ENCODE measurements at places on chromosomes 13 and 19.

GRCh38 chr19:19076476-19076875 is 12.7 kb downstream of the SLC25A42 start:
- DNase-seq = no peak

- no peak for DNase-seq
Measured at GRCh38 chr19:7980635-7981121, 24.8 kb downstream of the ELAVL1 start.

GRCh38 chr13:110616103-110617101 is 1.1 kb downstream of the NAXD start:
- DNase-seq = no peak

DNA sequence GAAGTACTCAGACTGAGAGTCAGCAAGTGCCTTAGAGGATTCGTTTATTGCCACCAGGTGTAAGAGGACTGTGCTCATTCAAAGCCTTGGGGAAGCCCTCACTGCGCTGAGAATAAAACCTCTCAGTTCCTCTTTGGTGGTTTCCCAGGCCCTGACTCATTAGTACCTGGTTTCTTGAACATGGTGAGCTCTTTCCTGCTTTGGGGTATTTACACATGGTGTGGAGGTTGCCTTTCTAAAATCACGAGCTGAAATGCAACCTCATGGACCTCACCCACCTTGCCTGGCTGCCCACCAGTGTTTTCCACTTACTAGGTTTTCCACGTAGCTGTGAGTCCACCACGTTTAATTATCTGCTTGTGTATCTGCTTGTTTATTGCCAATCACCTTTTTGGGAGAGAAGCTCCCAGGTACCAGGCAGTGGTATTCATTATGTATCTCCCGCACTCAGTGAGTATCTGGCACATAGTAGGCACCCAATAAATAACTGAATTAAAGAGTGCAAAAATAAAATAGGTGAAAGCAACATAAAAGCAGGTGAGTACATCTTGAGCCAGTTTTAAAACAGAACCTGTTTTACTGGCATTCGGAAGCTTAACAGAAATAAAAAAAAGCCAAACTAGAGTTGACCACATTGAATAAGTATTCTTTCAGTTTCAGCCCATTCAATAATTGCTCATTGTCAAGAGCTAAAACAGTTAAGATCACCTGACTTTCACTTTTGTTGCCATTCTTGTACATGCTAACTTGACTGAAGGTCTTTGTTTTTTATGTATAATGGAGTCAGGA is 533.0 kb downstream of the MYO16 start:
- no peak for DNase-seq

DNA sequence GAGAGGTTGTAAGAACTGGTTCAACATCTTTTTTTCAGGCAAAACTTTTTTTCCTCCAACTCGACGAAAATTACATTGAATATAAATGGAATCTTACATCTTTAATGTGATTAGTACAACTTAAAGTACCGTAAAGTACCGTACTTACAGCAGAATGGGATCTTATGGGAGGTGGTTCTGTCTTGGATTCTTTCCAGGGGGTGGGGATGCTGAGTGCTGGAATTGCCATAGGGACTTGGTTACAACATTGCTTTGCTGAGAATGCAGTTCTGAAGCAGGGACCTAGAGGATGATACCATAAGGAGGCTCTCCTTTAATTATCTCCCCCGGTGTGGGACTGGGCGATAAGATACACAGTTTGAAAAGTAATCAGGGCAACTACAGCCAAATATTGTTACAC is 186.4 kb downstream of the KLF5 start:
- DNase-seq = no peak
